ENCODE measurements at places on chromosomes 7 and 10. TPM values are rescaled to one million over a fixed set of nuclear protein-coding genes. Genes with fewer than 3 reads are reported as not detected.

The FXYD4 gene
- total RNA-seq: not detected

The SKIDA1 gene
- 1.2 TPM for total RNA-seq

The HABP2 gene
- 0.48 TPM for total RNA-seq

The UNCX gene
- not detected for total RNA-seq

The PLPP4 gene
- total RNA-seq: 11.1 TPM

The KCNH2 gene
- total RNA-seq: 0.87 TPM

The ACTL6B gene
- total RNA-seq: not detected

The STEAP2 gene
- 0.05 TPM for total RNA-seq

The PRLHR gene
- total RNA-seq: not detected

The ATP6V0E2 gene
- 29.1 TPM for total RNA-seq

The IFIT1B gene
- total RNA-seq: not detected

The SLC26A5 gene
- total RNA-seq: not detected

The LDB3 gene
- total RNA-seq: not detected

GRCh38 chr7:47008461-47008860, 573.5 kb downstream of the TNS3 start:
- no peak for DNase-seq

- DNase-seq: no peak
Observed at GRCh38 chr7:69250958-69251357, 347.3 kb upstream of the AUTS2 start.

GRCh38 chr10:62189131-62189530, 79.5 kb downstream of the RTKN2 start:
- DNase-seq: no peak

DNA sequence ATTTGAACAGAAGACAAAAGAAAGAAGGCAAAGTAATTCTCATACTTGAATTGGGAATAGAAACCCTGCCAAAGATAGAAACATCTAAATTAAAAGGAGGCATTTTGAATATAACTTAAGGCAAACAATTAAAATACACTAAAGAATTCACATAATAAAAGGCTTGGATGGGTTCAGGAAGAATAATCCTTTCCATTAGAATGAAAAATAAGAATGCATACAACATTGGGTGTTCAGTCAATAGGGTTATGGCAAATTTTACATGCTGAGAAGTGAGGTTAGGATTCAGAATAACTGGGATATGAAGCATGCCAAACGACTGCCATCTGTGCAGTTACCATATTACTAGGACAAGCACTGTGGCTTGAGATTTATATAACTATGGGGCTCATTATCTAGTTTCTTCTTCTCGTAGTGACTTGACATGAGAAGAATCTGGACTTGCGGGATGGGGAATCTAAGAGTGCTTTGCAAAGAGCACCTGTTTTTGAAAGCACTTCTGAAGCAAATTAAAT, 326.5 kb downstream of the THSD7A start:
- DNase-seq: no peak

- DNase-seq: no peak
Observed at GRCh38 chr10:34018784-34019183, 684.3 kb upstream of the NRP1 start.

DNA sequence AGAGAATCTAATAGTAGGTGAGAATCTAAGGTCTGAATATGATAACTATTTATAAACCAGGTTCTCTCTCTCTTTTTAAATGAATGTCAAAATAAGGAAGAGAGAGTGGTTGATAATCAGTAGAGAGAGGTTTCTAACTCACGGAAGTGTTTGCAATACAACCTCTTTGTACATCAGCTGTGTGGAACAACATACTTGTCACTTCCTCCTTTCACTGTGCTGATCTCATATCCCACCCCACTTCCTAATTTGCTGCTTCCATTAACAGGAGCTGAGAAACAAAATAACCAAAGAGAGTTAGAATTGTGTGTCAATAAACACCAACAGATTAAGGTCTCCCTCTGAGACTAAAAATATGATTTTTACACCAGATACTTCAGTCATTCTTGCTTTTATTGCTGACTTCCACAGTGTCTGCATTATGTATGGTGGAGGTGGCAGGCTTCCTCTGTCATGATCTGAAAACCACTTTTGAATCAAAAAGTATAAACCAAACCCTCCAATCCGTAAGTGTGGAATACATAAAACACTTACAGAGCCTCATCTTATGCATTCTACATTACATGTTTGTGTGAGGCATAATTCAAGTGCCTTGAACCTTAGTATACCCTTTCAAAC, 25.0 kb downstream of the CACUL1 start:
- peak; percentile 51 for DNase-seq

GRCh38 chr7:85890244-85890811, 703.5 kb upstream of the SEMA3D start:
- peak; percentile 16 for DNase-seq

DNA sequence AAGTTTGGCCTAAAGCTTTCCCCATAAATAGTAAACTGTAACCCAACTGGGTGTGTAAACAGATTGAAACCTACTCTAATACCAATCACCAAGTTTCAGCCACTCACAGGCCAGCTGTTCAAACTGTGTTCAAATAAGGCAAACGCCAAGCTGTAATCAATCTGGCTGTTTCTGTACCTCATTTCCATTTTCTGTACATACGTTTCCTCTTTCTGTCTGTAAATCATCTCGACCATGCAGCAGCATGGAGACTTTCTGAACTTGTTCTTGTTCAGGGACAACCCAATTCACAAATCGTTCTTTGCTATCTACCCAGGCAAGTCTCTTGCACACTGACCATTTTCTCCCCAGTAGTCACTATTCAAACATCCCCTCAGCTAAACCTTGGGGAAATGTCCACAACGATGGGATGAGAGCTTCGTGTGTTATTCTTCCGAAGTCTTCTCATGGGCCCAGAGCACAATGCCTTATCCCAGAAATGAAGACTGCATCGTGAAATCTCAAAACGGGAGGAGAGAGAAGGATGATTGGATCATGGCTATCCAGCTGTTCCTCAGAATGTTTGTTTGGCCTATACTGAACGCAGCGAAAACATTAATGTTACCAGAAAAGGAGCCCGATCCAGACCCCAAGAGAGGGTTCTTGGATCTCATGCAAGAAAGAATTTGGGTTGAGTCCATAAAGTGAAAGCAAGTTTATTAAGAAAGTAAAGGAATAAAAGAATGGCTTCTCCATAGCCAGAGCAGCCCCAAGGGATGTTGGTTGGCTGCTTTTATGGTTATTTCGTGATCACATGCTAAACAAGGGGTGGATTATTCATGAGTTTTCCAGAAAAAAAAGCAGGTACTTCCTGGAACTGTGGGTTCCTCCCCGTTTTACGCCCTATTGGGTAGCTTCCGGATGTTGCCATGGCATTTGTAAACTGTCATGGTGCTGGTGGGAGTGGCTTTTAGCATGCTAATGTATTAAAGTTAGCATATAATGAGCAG, 86.2 kb downstream of the SLC16A9 start:
- DNase-seq: no peak

DNA sequence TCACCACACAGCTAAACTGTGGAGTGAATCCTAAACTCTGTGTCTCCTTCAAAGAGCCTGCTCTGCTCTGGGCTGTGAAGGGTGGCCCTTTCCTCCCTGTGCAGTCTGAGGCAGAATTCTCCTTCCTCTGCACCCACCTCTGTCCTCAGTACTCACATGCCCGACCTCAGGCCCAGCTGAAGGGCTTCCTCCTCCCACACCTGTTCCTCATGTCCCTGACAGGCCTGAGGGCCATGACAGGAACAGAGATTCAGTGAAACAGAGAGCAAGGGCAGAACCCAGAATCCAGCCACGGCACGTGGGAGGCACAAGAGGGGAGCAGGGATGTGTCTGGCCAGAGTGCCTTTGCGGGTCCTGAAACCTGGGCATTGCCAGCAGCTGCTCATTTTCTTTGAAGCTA, 13.9 kb downstream of the CREB3L2 start:
- no peak for DNase-seq

GRCh38 chr7:121020249-121020988, 31.9 kb downstream of the CPED1 start:
- DNase-seq: peak; percentile 58

GRCh38 chr10:124636271-124636995, 107.7 kb downstream of the FAM53B start:
- no peak for DNase-seq

- DNase-seq: no peak
Observed at GRCh38 chr10:124974131-124974530, 32.2 kb downstream of the ZRANB1 start.

- no peak for DNase-seq
Observed at GRCh38 chr7:74581916-74582440, 75.5 kb upstream of the GTF2I start.

- no peak for DNase-seq
Observed at GRCh38 chr10:4427532-4427931, 398.5 kb upstream of the AKR1E2 start.

GRCh38 chr10:75782463-75783248, 351.2 kb downstream of the LRMDA start:
- no peak for DNase-seq

- DNase-seq: no peak
Observed at GRCh38 chr10:125661431-125661940, 21.5 kb downstream of the TEX36 start.

- DNase-seq: no peak
Observed at GRCh38 chr7:123440101-123440548, 94.3 kb downstream of the IQUB start.

- no peak for DNase-seq
Observed at GRCh38 chr7:100895956-100896731, 456 bp upstream of the ACHE start.

- no peak for DNase-seq
Observed at GRCh38 chr10:77825965-77826364, 100.6 kb downstream of the DLG5 start.

DNA sequence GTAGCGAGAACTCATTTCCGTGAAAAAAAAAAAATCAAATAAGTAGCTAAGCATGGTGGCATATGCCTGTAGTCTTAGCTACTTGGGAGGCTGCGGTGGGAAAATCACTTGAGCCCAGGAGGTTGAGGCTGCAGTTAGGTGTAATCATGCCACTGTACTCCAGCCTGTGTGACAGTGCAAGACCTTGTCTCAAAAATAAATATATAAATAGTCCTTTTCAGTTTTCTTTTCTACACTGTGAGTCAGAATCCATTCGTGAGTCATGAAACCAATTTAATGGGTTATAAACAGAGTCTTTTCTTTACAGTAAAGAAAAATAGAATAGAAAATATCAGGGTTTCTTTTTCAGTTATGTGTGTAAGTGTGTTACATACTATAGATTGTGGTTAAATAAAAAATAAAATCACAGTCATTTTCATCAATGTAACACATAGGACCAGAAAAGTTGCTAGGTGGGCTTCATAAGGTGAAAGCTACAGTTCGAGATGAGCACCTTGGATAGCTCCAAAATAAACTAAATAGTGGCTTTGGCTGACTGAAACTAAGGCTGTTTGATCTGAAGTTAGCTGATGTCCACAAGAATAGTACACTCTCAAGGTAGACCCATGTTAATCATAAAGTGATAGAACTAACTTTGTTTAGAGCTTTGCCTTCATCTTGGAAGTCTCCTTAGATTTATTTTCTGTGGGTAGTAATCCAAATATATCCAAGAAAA, 781.1 kb downstream of the GATA3 start:
- no peak for DNase-seq

DNA sequence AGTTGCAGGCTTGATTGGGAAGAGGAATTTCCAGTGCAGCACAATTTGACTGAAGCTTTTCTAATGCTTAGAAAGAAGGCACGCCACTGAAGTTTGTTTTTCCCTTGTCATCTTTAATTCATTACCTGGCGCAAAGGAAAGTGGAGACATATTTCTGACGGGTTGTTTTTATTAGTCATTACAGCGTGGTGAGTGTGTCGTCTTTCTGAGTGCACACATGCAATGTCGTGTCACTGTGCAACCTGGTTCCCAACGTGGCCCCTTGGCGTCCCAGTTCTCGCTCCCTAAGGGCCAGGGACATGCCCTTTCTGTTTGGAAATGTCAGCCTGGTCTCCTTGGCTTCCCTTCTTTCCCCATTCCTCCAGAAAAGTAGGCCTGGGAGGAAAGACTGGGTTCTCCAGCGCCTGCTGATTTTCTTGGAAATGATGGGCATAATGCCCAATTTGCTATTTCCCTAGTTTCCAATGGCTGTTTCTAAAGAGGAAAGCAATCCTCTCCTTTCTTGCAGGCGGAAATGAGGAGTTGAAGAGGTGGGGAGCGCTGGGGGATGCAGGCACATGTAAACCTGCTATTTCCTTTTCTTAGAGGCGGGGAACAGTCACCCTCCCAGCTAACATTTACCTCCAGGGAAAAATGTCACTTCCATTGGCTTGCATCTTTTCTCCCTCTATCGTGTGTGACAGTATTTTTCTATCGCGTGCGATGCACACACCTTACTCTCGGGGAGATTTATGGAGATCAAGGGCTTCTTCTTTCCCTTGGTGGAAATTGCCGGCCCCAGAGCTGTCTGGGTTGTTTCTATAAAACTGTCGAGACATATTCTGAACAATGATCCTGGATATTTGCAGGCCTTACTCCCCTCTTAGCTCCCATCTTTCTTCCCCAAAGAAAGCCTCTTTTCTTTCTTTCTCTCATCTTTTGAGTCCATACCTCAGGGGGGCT, 249.8 kb downstream of the ARHGAP12 start:
- no peak for DNase-seq

DNA sequence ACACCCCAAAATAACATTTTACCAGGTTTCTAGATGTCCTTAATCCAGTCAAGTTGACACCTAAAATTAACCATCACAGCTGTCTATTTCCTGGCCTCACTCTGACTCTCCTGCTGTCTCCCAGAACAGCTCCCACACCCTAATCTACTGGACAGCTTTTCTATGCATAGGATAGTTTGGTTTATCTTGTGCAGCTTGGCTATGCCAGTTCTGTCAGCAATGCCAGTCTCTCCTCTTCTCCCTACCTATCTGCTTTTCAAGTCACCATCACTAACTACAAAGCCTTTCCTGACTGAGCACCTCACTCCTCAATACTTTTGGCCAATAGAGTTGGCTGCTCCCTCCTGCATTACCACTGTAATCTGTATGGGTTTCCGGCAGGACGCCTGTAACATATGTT, 5.0 kb downstream of the NCOA4 start:
- DNase-seq: no peak

DNA sequence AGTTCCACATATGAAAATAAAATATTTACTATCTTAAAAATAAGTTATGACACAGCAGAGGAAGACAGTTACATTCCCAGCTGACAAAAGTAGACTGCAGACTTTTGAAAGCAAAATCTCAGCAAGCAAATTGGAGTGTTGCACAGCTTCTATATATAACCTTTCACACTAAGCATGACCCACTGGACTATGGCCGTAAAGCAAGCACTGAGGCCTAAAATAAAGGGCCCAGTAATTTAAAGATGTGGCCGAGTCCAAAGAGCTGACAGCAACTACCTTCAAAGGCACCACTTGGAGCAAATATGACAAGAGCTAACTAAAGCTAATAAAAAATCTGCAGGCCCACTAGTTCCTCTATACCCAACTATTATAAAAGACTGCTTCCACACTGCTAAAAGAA, 6.5 kb downstream of the GDI2 start:
- no peak for DNase-seq

DNA sequence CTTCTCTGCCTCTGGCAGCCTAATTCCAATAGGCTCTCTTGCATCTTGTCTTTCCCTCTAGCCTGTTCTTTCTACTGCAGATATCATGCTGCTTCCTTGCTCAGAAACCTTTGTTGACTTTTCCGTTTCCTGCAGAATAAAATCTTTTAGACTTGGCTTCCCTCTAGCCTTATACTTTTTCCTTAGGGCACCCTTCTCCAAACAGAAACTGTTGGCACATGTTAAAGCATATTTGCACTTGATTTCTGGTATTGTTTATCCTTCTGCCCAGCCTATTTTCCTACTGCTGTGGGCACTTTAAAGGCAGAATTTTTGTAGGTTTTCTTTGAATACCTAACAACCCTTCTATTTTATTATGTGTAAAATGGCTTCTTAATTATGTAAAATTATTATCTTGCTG, 4.6 kb downstream of the GNAI1 start:
- no peak for DNase-seq

Measured in glomerular endothelial cell (primary cell).